Activated T-cell treated with anti-CD3 and anti-CD28 coated beads, Interleukin-2, amount 50 U/mL, for 72 hours (primary cell): ENCODE measurements at places on chromosomes 5 and 9. TPM values are rescaled to one million over a fixed set of nuclear protein-coding genes. Genes with fewer than 3 reads are reported as not detected.

DNA sequence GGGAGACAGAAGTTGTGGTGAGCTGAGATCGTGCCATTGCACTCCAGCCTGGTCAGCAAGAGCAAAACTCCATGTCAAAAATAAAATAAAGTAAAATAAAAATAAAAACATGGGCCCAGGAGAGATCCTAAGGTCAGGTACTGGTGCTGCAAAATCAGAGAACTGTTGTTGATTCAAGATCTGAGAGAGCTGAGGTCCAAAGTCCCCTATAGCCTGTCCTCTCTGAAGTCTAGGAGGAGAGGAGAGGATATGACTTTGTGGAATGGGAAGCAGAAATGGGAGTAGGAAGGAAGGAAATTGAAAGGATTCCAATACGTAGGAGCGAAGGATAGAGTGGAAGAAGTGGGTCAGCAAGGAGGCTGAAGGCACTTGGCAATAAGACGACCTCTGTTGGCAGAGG lies 4.6 kb upstream of the OR1L4 start:
- no peak overlapping the region for H3K4me3 ChIP-seq
- H3K27me3 ChIP-seq: no peaks in the 10 kb centered on the region
- DNase-seq: no peak
- no peak overlapping the region for H3K27ac ChIP-seq
- no peaks in the 10 kb centered on the region for H3K4me1 ChIP-seq

STK32A gene
- not detected for total RNA-seq

GRCh38 chr9:118162716-118163115 lies 458.5 kb downstream of the TLR4 start:
- H3K27me3 ChIP-seq: no peaks in the 10 kb centered on the region
- no peak for DNase-seq
- H3K27ac ChIP-seq: no peak overlapping the region
- no peaks in the 10 kb centered on the region for H3K36me3 ChIP-seq
- H3K4me1 ChIP-seq: no peaks in the 10 kb centered on the region

GRCh38 chr5:151031554-151031953 lies 11.2 kb downstream of the GPX3 start:
- DNase-seq: no peak
- H3K27ac ChIP-seq: no peak overlapping the region
- H3K27me3 ChIP-seq: no peaks in the 10 kb centered on the region
- H3K4me1 ChIP-seq: no peaks in the 10 kb centered on the region
- peaks cover 37% of the 10 kb centered on the region for H3K36me3 ChIP-seq
- no peak overlapping the region for H3K4me3 ChIP-seq

SPATA9 gene
- 0.36 TPM for total RNA-seq

GRCh38 chr5:76469656-76470290 lies 66.7 kb downstream of the IQGAP2 start:
- no peak overlapping the region for H3K4me3 ChIP-seq
- H3K27me3 ChIP-seq: no peaks in the 10 kb centered on the region
- H3K4me1 ChIP-seq: peaks cover 72% of the 10 kb centered on the region

GRCh38 chr5:76153271-76153670 lies 70.1 kb downstream of the SV2C start:
- no peak overlapping the region for H3K4me3 ChIP-seq
- peaks cover 3% of the 10 kb centered on the region for H3K36me3 ChIP-seq
- peaks cover 38% of the 10 kb centered on the region for H3K27me3 ChIP-seq
- no peaks in the 10 kb centered on the region for H3K4me1 ChIP-seq

DNA sequence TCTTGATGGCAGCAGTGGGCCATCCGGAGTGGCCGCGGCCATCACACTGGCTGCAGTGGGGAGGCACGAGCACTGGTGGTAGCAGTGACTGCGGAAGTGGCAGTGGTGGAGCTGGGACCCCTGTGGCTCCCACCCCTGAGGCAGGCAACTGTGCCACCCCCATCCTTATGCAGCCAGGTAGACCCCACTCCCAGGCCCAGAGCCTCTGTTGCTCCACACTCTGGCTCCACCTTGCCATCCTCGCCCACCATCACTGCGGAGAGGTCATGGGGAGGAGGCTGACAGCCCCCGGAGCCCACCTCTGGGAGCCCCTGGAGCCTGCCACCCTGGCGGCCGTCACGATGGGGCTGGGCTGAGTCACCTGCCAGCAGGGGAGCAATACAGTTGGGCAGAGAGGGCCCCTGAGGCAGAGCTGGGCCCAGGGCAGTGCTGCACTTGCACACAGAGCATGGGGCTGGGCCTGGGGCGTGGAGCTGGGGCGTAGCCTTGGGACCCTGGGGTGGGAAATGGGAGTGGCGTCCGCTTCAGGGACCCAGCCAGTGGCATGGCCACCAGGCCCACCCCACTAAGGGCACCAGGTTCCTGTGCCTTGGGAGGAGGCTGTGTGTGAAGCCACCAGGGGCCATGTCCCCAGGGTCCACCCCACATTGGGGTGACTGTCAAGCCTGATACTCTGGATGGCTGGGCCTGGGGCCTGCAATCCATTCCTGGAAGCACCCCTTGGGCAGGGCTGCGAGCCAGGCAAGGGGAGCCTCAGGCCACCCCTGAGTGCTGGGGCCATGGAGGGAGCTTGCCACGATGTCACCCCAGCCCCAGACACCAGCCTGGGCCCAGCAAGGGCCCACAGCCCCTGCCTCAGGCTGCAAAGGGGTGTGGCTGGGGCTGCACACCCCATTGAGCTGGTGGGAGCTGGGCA lies 7.7 kb downstream of the AMBP start:
- peaks cover 13% of the 10 kb centered on the region for H3K27me3 ChIP-seq
- H3K4me1 ChIP-seq: no peaks in the 10 kb centered on the region
- no peak overlapping the region for H3K27ac ChIP-seq
- H3K4me3 ChIP-seq: no peak overlapping the region
- DNase-seq: no peak

PLAC8L1 gene
- total RNA-seq: 1.4 TPM

CMYA5 gene
- 0.31 TPM for total RNA-seq

CPEB4 gene
- total RNA-seq: 19.0 TPM

GRCh38 chr9:129484352-129485000 lies 136.4 kb downstream of the C9orf50 start:
- H3K27me3 ChIP-seq: no peaks in the 10 kb centered on the region
- peak overlapping the region; percentile 77 for H3K4me3 ChIP-seq
- peaks cover 2% of the 10 kb centered on the region for H3K36me3 ChIP-seq
- DNase-seq: no peak

FBP1 gene
- 1.3 TPM for total RNA-seq

- no peaks in the 10 kb centered on the region for H3K27me3 ChIP-seq
- peak overlapping the region; percentile 52 for H3K27ac ChIP-seq
- DNase-seq: no peak
- H3K4me1 ChIP-seq: no peaks in the 10 kb centered on the region
- no peaks in the 10 kb centered on the region for H3K36me3 ChIP-seq
These were observed 90.1 kb downstream of the PAPPA start for GRCh38 chr9:116243708-116244107.

DNA sequence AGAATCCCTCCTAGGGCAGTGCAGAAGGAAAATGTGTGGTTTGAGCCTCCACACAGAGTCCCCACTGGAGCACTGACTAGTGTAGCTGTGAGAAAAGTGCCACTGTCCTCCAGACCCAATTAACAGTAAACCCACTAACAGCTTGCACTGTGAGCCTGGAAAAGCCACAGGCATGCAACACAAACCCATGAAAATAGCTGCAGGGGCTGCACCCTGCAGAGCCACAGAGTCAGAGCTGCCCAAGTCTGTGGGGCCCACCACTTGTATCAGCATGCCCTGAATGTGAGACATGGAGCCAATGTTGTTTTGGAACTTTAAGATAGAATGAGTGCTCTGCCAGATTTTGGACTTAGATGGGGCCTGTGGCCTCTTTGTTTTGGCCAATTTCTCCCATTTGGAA lies 119.8 kb upstream of the CDH9 start:
- DNase-seq: no peak
- no peaks in the 10 kb centered on the region for H3K27me3 ChIP-seq
- peaks cover 5% of the 10 kb centered on the region for H3K36me3 ChIP-seq

DNA sequence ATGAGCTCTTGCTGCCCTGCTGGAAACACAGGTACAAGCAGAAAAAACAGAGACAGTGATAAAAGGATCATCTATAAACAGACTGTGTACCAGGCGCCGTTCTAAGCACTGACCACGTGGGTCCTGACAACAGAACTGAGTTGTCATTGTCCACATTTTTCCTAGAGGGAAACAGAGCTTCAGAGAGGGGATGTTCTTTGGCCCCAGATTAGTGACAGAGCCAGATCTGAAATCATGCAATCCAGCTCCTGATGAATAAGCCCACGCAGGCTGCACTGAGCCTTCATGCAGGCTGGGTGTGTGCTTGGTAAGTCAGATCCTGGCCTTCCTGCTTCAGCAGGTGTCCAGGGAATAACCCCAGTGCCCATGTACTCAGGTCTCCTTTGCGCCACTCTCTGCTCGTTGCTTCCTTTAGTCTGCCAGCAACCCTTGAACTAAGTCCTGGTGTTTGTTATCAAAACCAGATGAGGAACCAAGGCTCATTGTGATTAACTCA lies 22.8 kb upstream of the TCF7 start:
- H3K27me3 ChIP-seq: no peaks in the 10 kb centered on the region
- no peak overlapping the region for H3K27ac ChIP-seq
- peaks cover 6% of the 10 kb centered on the region for H3K36me3 ChIP-seq
- peaks cover 95% of the 10 kb centered on the region for H3K4me1 ChIP-seq
- H3K4me3 ChIP-seq: no peak overlapping the region
- DNase-seq: no peak

GRCh38 chr5:81687292-81687691 lies 63.6 kb downstream of the SSBP2 start:
- H3K4me3 ChIP-seq: no peak overlapping the region
- DNase-seq: no peak
- H3K4me1 ChIP-seq: peaks cover 4% of the 10 kb centered on the region
- H3K36me3 ChIP-seq: peaks cover 12% of the 10 kb centered on the region

GRCh38 chr9:134942788-134943184 lies 25.1 kb upstream of the FCN1 start:
- DNase-seq: no peak
- no peak overlapping the region for H3K27ac ChIP-seq
- H3K27me3 ChIP-seq: no peaks in the 10 kb centered on the region
- no peaks in the 10 kb centered on the region for H3K4me1 ChIP-seq
- no peaks in the 10 kb centered on the region for H3K36me3 ChIP-seq
- no peak overlapping the region for H3K4me3 ChIP-seq

GDNF gene
- total RNA-seq: not detected

DNA sequence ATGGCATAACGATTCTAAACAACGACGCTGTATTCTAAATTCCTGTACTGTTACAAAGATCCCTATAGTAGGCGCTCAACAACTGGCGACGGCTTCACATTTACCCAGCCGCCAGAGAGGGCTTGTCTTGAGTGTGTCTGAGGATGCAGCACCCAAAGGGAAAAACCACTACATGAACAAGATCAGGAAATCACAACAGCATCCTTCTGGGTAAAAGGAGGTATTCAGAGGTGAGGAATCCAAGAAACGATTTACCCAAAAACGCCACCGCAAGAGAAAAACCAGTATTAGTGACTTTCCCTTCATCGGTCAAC lies 711 bp downstream of the TTC33 start:
- no peak overlapping the region for H3K4me3 ChIP-seq
- H3K27me3 ChIP-seq: no peaks in the 10 kb centered on the region
- H3K36me3 ChIP-seq: peaks cover 4% of the 10 kb centered on the region
- peaks cover 12% of the 10 kb centered on the region for H3K4me1 ChIP-seq
- H3K27ac ChIP-seq: no peak overlapping the region

RPS14 gene
- 3,917 TPM for total RNA-seq

RAB3C gene
- not detected for total RNA-seq

- H3K27me3 ChIP-seq: no peaks in the 10 kb centered on the region
- DNase-seq: no peak
- H3K4me1 ChIP-seq: no peaks in the 10 kb centered on the region
- H3K36me3 ChIP-seq: peaks cover 1% of the 10 kb centered on the region
- no peak overlapping the region for H3K27ac ChIP-seq
These were observed 142.5 kb downstream of the SPATA31D1 start for GRCh38 chr9:82131072-82131471.

DNA sequence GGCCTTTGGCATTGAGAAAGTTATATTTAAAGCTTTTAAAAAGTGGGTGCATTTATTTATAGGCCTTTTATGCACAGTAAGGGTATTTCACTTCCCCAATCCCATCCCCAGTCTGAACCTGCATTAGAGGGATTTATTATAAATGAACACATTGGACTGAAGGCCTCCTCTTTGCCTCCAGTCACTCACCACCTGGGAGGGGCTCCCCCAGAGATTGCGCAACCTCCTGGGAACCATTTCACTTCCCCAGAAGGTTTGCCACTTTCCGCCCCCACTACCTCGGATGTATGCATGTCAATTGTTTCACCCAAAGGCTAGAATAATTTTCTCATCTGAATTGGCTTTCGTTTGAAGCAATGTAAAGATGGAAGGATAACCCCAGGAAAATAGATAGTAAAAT lies 29.8 kb upstream of the VCAN start:
- DNase-seq: no peak
- H3K27me3 ChIP-seq: no peaks in the 10 kb centered on the region
- H3K4me1 ChIP-seq: no peaks in the 10 kb centered on the region
- H3K36me3 ChIP-seq: peaks cover 2% of the 10 kb centered on the region
- H3K4me3 ChIP-seq: no peak overlapping the region

- no peak overlapping the region for H3K27ac ChIP-seq
- peaks cover 14% of the 10 kb centered on the region for H3K36me3 ChIP-seq
- no peaks in the 10 kb centered on the region for H3K27me3 ChIP-seq
- peaks cover 82% of the 10 kb centered on the region for H3K4me1 ChIP-seq
- H3K4me3 ChIP-seq: no peak overlapping the region
- no peak for DNase-seq
These were observed 29.7 kb upstream of the LTC4S start for GRCh38 chr5:179764056-179764455.

INSL4 gene
- total RNA-seq: not detected

DNA sequence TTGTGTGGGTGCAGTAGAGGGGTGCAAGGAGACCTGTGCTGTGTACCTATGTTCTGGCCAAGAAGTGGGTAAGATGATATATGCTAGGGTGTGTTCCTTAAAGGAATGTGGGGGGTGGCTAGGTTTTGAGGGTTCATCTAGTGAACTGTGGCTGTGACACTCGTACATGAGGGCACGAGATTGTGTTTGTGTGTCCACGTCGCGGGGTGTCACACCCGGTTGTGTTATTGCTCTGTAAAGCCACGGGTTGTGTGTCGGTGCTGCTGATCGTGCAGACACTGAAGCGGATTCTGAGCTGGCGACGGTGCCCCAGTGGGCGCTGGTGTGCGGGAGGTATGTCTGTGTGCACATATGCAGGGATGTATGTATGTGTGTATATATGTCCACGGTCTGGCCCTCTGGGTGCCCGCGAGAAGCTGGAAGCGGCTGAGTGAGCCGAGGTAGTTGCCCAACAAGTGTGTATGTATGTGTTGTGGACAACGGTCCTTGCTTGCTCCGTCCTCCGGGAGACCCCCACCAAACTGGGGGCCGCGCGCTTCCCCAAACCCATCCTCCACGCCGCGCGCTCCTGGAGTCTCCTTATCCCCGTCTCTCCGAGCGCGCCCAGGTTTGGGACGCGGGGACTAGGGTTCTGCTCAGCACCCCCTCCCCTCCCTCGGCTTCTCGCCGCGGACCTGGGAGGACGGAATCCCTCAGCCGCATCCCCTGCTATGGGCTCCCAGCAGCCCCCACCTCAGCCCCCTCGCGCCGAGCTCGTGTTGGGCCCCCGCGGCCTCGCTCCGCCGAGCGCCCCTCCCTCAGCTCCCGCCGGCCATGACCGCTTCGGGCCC lies 639 bp downstream of the PCDH1 start:
- peak overlapping the region; percentile 62 for H3K4me3 ChIP-seq
- peaks cover 28% of the 10 kb centered on the region for H3K4me1 ChIP-seq
- H3K27ac ChIP-seq: no peak overlapping the region
